Psoas muscle (tissue), 8 donors: ENCODE measurements at places on chromosomes 12 and 14. TPM values are rescaled to one million over a fixed set of nuclear protein-coding genes. Genes with fewer than 3 reads are reported as not detected.

DNA sequence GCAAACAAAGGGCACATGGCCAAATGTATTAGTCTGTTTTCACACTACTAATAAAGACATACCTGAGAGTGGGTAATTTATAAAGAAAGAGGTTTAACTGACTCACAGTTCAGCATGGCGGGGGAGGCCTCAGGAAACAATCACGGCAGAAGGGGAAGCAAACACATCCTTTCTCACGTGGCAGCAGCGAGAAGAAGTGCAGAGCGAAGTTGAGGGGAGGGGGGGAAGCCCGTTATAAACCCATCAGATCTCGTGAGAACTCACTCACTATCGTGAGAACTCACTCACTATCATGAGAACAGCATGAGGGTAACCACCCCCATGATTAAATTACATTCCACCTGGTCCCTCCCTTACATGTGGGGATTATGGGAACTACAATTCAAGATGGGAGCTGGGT lies 66.1 kb downstream of the ST8SIA1 start:
- no peak overlapping the region for H3K4me3 ChIP-seq
- H3K27ac ChIP-seq, result no peak overlapping the region
- no peaks in the 10 kb centered on the region for H3K27me3 ChIP-seq
- no peak for DNase-seq

DNA sequence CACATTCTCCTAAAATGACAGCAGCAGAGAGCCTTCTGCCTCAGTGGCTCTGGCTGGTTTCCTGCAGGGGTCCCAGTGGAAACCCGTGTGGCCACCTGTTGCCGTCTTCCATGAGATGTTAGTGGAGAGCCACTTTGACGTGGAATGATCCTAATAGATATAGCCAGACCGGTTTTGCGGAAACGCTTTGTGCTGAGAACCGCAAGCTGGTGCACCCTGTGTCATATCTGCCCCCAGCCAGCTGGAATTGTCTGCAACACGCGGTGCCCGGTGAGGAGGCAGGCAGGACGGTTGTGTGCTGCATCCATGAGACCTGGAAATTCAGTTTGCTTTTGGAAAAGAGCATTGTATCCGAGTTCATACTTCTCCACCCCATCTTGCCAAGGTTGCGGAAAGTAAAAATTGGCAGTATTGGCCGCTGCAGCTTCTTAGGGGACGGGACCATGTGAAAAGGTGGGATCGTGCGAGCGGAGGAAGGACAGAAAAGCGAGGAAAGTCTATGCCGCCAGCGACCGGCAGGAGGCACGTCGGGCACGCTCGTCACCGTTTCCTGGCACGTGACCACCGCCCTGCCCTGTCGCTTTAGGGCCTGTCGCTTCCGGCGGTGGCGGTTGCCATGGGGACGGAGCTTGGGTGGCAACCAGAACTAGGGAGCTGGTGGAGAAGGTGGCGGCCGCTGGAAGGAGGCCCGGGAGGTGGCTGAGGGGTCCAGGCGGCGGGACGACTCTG lies at the start of gene CFAP251:
CFAP251 (plus strand) TSS at position 643 of the 729 bp plus-strand sequence. CDS start 2,714 bp downstream, outside the sequence.
- no peaks in the 10 kb centered on the region for H3K27me3 ChIP-seq
- peaks cover 3% of the 10 kb centered on the region for H3K4me1 ChIP-seq
- DNase-seq, result peak; percentile 94
- H3K36me3 ChIP-seq, result peaks cover 5% of the 10 kb centered on the region
- peak within 1 kb of the TSS; percentile 64 for H3K27ac ChIP-seq

- peaks cover 30% of the 10 kb centered on the region for H3K4me1 ChIP-seq
- DNase-seq, result no peak
- no peak overlapping the region for H3K4me3 ChIP-seq
- H3K36me3 ChIP-seq, result no peaks in the 10 kb centered on the region
- no peak overlapping the region for H3K27ac ChIP-seq
Observed at GRCh38 chr14:90517076-90517841, 120.4 kb downstream of the CALM1 start.

DNA sequence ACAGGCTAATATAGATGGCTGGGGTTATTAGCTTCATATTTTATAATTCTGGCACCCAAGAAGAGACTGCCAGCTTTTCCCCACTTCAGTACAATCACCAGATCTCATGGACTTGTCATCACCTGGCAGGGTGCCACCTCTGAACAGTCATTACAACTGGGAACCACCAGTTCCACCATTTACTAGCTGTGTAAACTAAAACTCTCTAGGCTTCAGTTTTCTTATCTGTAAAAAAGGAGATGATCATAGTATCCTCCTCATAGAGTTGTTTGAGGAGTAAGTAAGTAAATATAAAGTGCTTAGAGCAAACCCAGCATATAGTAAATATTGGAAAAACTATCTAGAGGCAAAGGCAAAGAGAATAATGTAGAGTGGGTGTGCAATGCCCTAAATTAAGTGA lies 19.3 kb downstream of the CPNE8 start:
- no peaks in the 10 kb centered on the region for H3K27me3 ChIP-seq
- no peak overlapping the region for H3K4me3 ChIP-seq
- H3K36me3 ChIP-seq, result no peaks in the 10 kb centered on the region
- no peaks in the 10 kb centered on the region for H3K4me1 ChIP-seq
- no peak for DNase-seq
- H3K27ac ChIP-seq, result no peak overlapping the region

DNA sequence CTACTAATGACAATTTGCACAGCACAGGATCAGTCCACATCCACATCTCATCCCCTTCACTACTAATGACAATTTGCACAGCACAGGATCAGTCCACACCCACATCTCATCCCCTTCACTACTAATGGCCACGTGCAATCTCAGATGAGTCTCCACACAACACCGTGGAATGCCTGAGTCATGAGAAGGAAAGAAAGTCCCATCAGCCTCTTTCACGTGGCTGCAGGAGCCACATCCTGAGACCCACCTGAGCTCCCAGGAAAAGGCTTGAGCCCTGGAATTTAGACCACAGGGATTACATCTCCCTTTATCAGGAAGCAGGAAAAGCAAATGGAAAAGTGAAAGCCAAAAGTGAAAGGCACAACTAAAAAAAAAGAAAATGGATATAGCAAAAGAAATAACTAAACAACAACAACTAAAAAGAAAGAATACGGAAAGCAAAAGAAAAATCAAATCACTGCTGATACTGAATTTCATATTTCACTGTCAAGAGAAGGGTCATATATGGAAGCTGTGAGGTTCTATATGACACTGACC lies 1300.5 kb downstream of the TMEM121 start:
- DNase-seq, result no peak
- H3K27ac ChIP-seq, result no peak overlapping the region
- no peaks in the 10 kb centered on the region for H3K36me3 ChIP-seq
- no peak overlapping the region for H3K4me3 ChIP-seq
- H3K27me3 ChIP-seq, result no peaks in the 10 kb centered on the region

- H3K27me3 ChIP-seq, result peaks cover 8% of the 10 kb centered on the region
- no peak overlapping the region for H3K4me3 ChIP-seq
- no peaks in the 10 kb centered on the region for H3K36me3 ChIP-seq
- H3K4me1 ChIP-seq, result no peaks in the 10 kb centered on the region
- H3K27ac ChIP-seq, result no peak overlapping the region
Observed at GRCh38 chr12:153080-153746, 60.7 kb downstream of the SLC6A12 start.

Gene OVCH1
- 0.10 TPM for total RNA-seq
